ENCODE measurements at places on chromosomes 1 and 21.

GRCh38 chr1:156096640-156097391 is 14.6 kb upstream of the MEX3A start:
- DNase-seq: peak; percentile 85

- DNase-seq: no peak
Measured at GRCh38 chr1:180935326-180936109, 22.8 kb downstream of the KIAA1614 start.

DNA sequence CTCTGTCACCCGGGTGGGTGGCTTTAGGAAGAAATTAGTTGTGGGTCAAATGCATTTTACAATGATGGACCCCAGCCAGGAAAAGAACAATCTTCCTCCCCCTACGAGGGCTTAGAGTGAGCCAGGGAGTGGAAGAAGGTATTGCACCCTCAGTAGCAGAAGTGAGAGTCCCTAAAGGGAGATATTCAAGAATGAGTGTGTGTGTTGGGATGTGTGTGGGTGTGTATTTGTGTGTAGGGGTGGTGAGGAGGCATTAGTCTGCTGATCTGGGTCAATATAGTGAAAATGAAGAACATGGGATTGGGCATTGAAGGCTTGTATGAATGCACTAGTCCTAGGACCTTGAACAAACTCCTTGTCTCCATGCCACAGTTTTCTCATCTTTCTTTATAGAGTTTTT is 85.2 kb upstream of the RUNX1 start:
- DNase-seq: no peak

DNA sequence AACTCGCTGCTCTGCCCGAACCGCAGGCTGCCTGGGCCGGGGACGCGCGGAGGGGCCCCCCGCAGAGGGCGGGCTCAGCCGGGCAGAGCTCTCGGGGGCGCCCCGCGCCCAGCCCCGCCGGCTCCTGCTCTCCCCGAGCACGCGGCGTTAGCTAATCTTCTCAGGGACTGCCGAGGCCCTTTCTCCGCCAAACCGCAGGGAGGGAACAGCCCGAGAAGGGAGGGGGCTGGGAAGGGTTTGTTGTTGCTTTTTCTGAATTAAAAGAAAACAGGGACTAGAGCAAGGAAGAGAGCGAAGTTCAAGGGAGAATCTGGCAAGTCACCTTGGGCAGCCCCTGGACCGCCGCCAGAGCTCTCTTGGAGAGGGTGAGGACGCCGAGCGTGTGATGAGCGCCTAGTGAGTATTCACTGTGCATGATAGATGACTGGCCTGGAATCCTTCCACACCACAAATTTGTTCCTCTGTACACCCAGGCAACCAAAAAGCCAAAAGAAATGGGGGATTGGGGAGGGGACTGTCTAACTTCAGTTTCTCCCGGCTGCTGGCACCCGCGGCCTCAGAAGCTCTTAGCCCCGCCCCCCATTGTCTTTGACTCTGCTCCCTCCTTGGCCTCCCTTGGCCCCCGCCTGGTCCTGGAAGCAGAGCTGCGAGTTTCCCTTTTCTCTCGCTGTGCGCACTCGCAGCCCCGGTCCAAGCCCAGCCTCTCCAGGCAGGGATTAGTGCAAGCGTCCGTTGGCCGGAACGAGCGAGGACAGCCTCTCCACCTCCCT is 19.7 kb upstream of the LMX1A start:
- DNase-seq: peak; percentile 98

DNA sequence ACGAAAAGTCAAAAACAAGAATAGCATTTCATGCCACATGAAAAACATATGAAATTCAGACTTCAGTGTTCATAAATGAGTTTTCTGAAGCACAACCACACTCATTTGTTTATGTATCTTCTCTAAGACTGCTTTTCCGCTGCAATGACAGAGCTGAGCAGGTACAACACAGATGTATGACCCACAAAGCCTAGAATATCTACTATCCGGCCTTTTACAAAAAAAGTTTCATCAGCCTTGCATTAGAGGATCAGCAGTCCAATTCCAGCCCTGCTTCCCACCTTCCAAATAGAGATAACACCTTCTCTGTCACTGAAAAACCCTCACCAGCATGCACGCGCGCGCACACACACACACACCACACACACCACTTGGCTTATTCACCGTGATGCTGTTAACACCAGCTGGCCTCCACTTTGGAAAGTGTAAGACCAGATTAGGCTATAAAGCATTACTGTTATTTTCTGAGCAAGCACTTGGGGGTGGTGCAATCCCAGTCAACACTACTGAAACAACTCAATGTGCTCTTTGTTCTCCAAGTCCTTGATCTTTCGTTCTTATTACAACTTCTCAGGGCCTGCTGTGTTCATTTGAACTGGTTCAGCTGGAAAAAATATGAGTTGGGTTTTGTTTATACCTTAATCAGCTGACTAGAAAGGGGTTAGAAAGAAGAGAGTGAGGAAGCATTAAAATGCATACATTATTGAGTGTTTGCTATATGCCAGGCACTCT is 90.0 kb downstream of the GLUL start:
- DNase-seq: peak; percentile 46

DNA sequence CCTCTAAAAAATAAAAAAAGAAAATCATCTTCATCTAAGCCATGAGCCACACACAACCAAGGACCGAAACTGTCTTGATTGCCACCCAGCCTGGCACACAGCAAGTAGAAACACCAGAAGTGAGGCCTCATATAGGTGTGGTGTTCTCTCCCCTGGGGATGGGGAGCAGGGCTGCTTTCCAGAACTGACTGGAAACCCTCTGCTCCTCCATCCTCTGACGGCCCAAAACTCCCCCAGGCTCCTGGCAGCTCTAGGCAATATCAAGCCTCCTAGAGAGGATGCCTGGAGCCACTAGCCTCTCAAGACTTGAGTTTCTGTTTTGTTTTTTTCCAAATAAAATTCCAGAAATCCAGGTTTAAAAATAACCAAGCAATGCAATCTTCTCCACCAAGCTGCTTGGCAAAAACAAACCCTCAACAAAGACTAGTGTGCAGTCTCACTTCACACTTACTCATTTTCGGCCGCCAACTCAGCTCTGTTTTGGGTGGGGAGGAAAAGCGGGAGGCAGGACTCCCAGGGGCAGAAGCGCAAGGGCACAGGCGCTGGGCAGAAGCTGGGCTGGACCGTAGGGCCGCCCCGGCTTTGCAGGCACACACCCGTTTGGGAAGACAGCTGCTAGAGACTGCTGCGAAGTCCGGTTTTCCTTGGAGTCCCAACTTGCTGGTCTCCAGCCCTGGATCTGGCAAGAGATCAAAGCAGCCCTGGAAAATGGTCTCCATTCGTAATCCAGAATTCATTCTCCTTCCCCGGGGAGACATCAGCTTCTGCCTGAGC is 78.2 kb upstream of the CAPZB start:
- peak; percentile 63 for DNase-seq

DNA sequence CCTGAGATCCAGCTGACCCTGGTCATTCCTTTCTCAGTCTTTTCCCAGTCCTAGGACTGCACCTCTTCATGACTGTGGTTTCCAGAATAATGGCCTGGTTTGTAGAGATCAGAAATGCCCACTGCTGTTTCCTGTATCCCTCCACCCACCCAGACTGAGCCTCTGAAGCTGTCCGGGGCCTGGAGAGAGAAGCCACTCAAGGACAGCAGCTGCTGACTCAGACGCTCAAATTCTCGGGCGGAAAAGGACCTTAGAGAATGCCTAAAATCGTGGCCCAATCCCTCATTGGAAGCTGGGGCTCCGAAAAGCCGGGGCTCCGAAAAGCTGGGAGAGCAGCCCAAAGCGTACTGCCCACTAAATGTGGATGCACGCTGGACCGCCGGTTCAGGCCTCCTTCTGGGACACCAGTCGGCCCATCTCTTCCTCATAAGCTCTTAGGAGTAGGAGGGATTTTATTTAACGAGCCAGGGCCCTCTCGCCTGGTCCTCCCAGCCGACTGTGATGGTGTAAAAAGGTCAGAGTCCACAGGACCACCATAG is 7.8 kb upstream of the GPR61 start:
- no peak for DNase-seq
